PC-9 (cell line): ENCODE measurements at places on chromosomes 2 and 18. TPM values are rescaled to one million over a fixed set of nuclear protein-coding genes. Genes with fewer than 3 reads are reported as not detected.

- DNase-seq: peak; percentile 7
Measured at GRCh38 chr18:44887227-44887631, 206.5 kb downstream of the SETBP1 start.

- DNase-seq: no peak
Measured at GRCh38 chr2:227990937-227991336, 119.5 kb downstream of the DAW1 start.

DNA sequence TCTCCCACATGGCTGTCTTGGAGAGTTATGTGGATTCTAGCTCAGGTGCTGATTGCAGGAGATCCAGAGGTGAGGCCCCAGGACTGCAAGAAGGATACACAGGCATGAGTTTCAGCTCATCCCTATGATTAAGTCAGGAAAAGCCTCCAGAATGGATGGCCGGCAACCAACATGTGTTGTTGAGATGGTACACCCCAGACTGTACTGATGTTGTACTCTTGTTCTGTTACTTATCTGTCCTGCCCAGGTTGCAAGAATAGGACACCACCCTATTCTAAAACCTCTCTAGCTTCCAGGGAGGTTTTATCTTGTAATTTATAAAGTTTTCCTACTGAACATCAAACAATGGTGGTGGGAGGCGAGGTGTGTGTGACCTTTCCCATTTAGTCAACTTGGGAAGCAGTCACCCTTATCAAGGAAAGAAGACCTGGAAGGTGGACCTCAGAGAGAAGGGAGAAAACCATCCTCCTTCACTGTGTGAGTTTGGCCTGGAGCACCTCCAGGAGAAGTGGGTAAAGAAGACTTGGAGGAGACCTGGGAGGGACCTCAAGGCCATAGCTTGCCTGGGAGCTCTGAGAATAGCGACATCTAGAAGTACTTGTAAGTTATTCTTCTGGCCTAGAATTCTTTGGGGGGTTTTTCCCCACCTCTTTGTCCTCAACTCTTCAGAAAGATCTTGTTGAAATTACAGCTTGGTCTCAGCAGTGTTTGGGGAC is 8.6 kb downstream of the FAM124B start:
- no peak for DNase-seq

FAM237A gene
- not detected in 2 replicates for total RNA-seq

PDE1A gene
- total RNA-seq: 0.11 and 0.30 TPM in 2 replicates

- DNase-seq: peak; percentile 39
Measured at GRCh38 chr2:211434773-211435172, 878.4 kb downstream of the CPS1 start.

DNA sequence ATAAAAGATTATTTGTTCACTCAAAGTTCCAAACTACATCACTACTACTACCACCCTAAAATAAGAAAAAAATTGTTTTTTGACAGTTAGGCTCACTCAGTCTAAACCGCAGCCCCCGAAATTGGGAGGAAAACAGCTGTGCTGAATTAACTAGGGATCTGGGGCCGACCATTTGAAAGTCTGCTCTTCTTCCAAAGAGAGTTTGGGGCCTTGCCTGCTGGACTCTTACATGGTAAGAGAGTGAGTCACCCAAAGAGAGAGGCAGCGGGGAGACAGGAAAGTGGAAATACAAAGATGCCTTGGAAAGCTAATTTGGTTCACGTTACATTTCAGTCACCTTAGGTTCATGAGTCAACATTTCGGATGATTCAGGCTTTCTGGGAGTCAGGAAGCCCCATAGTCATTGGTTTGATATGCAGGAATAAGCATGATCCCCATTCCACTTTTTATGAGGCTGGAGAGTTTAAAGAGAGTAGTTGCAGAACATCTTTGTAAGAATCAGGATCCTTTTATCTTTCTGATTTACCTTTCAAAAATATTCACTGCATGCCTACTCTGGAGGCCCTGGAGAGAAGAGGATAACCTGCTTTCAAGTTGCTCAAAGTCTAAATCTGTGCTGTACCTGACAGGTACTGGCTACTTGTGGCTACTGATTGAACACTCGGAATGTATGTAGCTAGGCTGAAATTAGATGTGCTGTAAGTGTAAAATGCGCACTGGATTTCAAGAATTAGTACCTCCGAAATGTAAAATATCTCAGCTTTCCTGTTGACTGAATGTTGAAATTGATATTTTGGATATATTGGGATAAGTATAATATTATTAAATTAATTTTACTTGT is 995 bp upstream of the RTN4 start:
- DNase-seq: peak; percentile 77

DNA sequence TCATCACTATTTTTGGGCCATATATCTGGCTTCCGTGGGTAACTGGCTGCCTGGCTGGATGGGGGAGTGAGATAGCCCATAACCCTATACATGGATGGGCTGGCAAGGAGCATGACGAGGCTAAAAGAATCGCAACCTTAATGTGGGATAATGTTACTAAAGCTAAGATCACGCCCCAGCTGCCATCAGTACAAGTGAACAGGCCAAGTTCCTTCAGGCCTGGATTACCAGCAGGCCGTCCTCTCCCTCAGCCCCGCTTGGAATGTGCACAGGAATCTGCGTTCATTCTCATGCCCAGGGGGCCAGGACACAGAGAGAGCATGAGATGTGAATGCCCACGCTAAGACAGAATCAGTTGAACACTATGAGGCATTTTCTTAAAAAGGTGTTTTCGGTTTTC is 34.7 kb downstream of the RMC1 start:
- no peak for DNase-seq

GRCh38 chr2:210162466-210163124 is 8.6 kb downstream of the KANSL1L start:
- no peak for DNase-seq
